ENCODE measurements at places on chromosomes 11 and 22.

DNA sequence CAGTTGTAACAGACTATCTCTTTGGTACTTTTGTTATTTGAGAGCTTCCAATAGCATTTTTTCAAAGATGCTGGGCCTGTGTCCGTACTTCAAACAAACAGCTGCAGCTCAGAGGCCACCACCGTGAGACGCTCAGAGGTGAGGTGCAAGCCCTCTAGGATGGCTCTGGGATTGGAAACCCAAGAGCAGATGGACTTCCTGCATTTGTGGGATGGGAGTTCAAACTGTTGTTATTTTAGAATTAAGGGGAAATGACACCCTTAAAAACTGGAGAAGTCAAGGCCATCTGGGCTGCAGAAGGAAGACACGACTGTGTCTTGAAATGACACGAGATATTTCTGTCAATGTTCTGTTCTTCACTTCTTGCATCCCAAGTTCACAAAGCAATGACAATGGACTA, 9.2 kb upstream of the IL10RA start:
- DNase-seq, result no peak

DNA sequence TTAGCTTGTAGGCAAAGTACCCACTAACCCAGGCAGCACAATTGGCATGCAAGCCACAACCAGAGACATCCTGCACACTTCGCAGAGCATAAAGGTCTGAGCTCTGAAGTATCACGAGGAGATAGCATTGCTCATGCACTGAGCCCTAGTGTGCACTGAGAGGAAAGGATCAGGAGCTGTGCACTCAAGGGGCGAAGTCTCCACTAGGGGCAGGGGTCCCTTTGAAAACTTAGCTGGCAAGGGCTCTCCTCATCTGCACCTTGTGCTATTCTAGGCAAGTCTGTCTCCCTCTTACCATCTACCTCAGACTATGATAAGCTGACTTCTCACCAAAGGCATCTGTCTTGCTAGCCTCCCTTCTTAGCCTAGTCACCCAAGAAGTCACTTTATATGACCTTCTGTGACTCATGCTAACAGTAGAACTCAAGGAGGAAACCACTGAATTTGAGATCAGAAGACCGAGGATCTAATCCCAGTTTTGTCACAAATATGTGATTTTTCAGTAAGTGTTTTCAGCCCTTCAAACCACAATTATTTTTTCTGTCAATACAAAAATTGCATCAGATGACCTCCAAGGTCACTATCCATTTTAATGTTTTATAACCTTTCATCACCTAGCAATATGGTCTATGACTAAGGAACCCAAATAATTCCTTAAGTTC, 1078.0 kb downstream of the NTM start:
- DNase-seq, result no peak

- DNase-seq, result no peak
Observed at GRCh38 chr11:33722590-33723234, 13.5 kb downstream of the CD59 start.

GRCh38 chr11:80096736-80097135, 655.9 kb upstream of the TENM4 start:
- no peak for DNase-seq

- DNase-seq, result no peak
Observed at GRCh38 chr22:45226503-45227186, 14.0 kb downstream of the KIAA0930 start.

GRCh38 chr11:64752175-64752970, 7.4 kb downstream of the PYGM start:
- no peak for DNase-seq

DNA sequence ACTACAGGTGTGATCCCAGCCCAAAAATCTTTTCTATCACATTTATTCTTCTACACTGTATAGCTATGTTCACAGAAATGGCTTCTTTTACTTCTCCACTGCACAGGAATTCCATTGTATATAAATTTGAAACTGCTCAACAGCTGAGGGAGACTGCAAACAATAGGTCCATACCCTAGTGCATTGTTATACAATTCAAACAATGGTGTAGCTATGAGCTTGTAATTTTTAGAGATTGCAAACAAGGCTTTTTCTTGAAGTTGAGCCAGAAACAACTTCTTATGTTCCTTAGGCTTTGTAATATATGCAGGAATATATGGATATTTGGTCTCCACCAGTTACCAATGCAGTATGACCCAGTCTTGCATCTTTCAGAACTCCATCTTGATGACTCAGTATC, 19.5 kb upstream of the SIK3 start:
- DNase-seq, result no peak

DNA sequence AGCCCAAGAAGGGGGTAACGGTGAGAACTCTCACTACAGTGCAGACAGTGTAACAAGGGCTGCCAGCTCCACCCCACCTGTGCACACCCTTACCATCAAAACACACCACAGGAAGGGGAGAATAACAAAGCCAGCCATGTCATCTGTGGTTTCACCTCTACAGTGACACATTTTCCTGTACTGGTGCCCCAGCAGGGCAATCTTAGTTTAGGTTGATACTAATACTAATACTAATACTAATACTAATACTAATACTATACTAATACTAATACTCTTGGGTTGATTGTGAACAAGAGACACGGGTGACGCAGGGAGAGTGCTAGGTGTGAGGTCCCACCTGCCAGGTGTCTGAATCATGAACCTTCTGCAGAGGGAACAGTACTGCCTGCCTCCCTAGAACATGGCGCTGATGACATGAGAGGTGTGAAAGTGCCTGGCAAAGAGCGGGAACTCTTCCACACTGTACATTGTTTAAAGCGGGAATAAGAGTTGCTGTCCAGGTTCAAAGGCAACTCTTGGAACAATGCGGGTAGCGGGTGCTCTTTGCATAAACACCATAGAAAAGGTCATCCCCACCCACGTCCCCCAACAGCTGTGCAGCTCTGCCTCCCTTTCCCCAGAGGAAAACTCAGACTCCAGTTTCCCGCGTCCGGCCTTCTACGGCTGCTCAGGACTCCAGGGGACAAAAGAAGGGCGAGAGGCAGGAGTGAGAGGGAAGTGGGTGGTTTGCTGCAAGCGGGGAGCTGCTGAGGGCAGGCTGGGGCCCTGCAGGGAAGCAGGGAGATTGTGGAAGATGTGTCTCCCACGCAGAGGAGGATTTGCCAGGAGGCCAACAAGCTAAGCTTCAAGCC, 25.0 kb upstream of the TMPRSS4 start:
- peak; percentile 70 for DNase-seq

DNA sequence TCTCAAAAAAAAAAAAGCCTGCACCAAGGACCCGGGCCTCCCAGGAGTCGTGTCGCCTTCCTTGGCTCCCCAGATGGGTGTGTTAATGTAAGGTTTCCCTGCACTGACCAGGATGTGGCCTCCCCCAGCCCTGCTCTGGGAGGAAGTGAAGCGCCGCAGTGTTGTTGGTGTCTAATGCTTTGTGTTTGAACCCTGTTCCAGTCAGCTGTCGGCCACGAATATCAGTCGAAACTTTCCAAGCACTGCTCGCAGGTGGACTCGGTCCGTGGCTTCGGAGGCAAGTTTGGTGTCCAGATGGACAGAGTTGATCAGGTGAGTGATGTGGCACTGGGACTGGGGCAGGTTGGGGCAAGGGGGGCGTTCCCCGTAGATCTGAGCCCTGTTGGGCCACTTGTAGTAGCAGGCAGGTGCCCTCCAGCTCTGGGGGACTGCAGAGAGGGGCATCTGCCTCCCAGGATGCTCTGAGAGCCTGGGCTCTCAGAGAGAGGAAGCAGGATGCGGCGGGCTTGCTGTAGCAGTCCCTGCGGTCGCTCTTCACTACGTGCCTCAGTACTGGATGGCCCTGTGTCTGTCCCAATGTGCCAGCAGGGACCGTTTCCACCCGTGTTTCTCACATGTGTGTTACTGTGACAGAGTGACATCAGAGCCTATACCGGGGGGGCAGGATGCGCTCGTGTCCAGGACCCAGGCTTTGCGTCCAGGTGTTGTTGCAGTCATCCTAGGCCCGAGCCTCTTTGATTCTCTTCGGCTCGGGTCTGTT, 16.2 kb downstream of the CTTN start:
- no peak for DNase-seq

Data from T follicular helper cell (primary cell).